NCI-H1092 (cell line): ENCODE measurements at places on chromosomes 12 and 14.

DNA sequence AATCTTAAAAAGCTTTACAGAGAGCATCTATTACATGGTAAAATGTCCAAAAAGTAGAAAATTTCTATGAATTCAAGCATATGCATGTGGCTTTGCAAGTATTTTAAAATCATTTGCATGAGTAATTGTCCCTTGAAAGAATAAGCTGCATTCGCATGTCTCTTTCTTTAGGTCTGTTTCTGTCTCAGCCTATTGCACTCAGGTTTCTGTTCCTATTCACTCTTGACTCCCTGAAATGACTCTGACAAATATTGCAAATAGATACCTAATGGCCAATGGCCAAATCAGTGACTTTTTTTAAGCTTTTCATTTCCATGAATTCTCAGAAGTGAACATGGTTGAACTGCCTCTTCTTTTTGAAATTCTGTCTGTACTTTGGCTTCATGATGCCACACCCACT, 6.4 kb upstream of the TTC8 start:
- DNase-seq = no peak

- DNase-seq = no peak
Observed at GRCh38 chr14:94581127-94581999, at the start of gene SERPINA5. Gene SERPINA5, plus strand, starts transcription at chr14:94581426. Its CDS starts 5,937 bp downstream, at chr14:94587363.

DNA sequence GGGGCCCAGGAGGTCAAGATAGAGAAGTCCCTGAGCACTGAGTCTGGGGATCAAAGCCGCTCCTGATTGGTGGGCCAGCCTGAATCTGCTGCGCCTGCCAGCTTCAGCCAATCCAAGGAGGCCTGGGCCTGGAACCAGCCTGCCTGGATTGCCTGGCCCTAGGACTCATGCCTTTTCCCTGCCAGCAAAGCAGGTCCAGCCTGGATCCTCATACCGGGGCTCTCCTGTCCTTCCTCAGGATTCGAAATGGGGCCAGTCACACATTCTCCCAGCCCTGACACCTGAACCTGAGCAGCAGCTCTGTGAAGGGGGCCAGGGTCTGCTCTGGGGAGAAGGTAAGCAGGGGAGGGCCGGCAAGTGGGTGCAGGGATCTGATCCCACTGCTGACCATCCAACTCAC, 81.9 kb downstream of the NINJ2 start:
- no peak for DNase-seq

DNA sequence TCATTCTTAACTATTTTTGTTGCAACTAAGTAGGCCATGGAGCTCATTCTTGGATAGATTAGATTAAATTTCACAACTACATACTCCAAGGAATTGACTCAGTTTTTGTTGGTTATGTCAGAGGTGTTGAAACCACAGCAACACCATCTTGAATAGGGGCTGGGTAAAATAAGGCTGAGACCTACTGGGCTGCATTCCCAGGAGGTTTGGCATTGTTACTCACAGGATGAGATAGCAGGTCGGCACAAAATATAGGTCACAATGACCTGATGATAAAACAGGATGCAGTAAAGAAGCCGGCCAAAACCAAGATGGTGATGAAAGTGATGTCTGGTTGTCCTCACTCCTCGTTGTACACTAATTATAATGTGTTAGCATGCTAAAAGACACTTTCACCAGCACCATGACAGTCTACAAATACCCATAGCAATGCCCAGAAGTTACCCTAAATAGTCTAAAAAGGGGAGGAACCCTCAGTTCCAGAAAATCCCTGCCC, 20.9 kb downstream of the DMAC2L start:
- no peak for DNase-seq

GRCh38 chr12:95214466-95214865, 2.8 kb downstream of the FGD6 start:
- DNase-seq = peak; percentile 5

DNA sequence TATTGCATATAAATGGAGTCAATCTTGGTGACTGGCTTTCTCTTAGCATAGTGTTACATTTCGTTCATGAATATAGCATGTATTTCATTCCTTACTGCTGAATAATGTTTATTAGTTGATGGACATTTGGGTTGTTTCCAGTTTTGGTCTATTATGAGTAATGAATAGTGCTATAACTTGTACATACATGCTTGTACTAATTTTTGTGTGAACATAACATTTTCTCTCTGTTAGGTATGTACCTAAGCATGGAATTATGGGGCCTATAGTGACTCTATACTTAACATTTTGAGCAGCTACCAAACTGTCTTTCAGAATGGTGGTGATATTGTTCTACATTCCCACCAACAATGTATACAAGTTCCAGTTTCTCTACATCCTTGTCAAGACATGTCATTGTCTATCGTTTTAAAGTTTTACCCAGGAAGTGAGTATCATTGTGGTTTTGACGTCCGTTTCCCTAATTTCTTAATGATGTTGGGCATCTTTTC, 23.1 kb downstream of the ATP2A2 start:
- DNase-seq = no peak

- DNase-seq = no peak
Observed at GRCh38 chr12:105865886-105866285, 272.9 kb downstream of the NUAK1 start.

DNA sequence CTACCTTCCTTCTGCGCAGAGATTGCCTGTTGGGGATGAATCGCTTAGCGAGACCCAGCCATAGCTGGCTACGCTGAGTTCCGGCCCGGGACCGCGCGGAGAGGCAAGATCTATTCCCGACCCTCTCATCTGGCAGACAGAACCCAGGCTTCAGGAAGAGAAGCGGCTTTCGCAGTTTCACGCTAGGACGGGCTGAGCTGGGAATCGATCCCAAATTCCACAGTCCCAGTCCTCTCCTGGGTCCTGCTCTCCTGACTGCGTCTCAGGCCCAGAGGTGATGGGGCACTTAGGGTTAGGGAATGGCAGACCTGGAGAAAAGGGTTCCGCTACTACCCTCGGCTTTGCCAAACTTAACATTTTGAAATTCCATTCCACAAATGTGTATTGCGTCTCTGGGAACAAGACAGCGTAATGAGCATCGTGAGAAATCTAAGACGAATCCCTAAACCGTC, 2.8 kb downstream of the PTPN21 start:
- DNase-seq = no peak

DNA sequence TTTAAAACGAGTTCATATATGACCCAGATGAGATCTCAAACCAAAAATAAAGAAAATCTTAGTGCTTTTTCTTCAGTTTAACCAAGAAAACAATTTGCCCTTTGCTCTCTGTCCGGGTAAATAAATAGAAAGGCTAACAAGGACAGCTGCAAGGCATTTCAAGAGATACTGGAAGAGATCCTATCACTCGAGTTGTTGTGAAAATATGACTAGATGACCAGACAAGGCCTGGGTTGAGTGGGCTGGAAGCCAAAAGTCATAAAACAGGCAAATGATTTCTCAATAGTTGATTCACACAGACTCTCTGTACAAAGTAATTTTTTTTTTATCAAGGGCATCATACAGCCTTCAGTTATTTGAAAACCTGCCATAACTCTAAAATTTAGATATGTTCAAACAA, 55.9 kb upstream of the AVPR1A start:
- no peak for DNase-seq

- no peak for DNase-seq
Observed at GRCh38 chr12:123998991-123999359, 26.0 kb downstream of the ZNF664 start.

DNA sequence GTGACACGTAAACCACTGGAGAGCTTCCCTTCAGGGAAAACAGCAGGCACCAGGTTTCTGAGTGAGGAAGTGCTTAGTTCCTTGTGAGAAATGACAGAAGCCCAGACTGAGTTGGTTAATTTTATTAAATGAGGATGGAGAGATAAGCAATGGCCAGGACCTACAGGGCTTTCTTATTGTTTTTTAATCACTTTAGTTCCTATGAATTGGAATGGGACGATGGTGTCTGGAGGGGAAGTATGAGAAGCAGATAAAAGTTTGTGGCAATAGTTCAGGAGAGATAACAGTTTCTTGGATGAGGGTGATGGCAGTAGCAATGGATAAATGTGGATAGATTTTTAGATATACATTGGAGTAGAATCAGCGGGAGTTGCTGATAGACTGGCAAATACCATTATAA, 86.5 kb upstream of the PTPRR start:
- DNase-seq = no peak

DNA sequence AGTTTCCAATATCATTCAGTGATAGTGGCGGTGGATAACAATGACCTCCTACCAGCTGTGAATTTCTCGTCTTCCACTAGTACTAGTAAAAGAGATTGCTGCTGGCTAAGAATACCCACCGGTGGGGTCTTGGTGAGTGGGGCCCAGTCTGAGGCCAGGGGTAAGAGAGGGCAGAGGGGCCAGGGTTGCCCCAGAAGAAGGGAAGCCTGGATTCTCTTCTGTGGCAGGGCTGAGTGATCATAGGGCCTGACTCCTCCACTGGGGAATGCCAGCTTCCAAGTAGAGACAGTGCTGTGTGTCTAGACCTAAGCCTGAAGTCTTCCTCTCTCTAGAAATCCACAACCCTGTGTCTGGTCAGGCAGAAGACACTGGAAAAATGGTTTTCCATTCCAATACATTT, 5.8 kb upstream of the TMEM63C start:
- DNase-seq = no peak

GRCh38 chr12:30286345-30286926, 409.2 kb downstream of the IPO8 start:
- DNase-seq = peak; percentile 33

DNA sequence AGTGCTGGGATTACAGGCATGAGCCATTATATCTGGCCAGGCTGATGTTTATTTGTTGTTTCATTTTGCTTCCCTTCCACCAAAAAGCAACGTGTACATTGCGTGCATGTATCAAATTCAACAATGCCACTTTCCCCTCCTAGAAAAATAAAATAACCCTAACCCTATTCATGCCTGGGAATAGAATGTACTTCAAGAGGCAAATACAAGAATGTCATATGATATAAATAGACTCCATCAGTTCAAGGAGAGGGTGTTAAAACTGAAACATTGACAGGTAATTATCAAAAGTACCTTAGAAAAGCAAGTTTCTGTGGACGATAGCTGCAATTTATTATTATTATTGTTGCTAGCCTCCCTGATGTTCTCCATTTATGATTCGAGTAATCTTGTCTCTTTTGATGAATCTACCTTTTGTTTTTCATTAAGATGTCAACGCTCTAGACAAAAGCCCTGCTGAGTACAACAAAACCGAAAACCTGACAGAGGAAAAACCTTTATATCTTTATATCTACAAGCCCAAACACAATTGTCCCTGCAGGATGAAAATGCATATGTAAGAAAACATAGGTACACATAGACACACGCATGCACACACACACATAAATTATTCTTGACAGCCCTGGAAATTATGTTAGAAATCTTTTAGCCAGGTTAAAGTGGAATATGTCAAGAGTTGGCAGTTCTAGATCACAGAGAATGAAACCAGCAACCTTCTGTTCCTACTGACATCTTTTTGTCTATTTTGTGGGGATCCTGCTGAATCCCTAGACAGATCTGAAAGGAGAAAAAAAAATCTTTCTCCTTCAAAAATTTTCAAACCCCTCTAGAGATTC, 98.9 kb downstream of the BTG1 start:
- no peak for DNase-seq

- DNase-seq = no peak
Observed at GRCh38 chr12:98374007-98374406, 141.4 kb upstream of the TMPO start.

- DNase-seq = peak; percentile 8
Observed at GRCh38 chr12:80186727-80187217, 87.4 kb downstream of the OTOGL start.

DNA sequence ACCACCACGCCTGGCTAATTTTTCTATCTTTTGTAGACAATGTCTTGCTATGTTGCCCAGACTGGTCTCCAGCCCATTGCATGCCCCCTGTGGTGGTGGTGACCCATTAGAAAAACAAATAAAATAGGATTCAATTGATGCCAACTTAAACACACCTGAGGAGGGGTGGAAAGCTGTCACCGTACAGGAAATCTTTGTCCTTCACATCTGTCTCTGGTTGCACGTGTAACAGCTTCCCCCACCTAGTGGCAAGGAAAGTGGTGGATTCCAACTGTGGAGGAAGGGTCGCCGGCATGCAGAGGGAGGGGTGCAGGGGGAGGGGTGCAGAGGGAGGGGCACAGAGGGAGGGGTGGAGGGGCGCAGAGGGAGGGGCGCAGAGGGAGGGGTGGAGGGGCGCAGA, 26.1 kb upstream of the GPR68 start:
- DNase-seq = no peak

- no peak for DNase-seq
Observed at GRCh38 chr12:53805791-53806190, 54.0 kb upstream of the CISTR start.

GRCh38 chr14:89107626-89108025, 283.2 kb downstream of the TTC8 start:
- DNase-seq = no peak

- DNase-seq = no peak
Observed at GRCh38 chr12:51923506-51924365, 16.4 kb downstream of the ACVRL1 start.

DNA sequence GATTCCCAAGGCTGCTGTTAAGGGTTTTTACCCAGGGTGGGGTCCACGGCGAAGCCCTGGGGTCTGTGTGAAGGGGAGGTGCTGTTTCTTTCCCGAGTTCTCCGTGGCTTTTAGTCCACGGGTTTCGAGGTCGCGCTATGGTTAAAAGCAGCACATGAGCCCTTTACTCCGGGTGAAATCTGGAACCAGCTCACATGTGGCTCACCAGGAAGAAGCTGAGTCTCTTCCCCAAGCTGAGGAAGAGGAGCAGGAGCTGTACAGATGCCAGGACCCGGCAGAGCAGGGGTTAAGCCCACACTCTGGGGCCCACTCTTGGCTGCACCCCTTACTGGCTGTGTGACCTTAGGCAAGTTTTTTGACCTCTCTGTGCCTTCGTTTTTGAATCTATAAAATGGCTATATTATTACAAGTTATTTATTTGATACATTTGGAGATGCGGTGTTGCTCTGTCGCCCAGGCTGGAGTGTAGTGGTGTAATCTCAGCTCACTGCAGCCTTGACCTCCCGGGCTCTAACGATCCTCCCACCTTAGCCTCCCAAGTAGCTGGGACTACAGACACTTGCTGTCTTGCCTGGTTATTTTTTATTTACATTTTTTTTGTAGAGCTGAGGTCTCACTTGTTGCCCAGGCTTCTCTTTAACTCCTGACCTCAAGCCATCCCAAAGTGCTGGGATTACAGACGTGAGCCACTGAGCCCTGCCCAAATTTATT, 266.3 kb downstream of the AACS start:
- no peak for DNase-seq

DNA sequence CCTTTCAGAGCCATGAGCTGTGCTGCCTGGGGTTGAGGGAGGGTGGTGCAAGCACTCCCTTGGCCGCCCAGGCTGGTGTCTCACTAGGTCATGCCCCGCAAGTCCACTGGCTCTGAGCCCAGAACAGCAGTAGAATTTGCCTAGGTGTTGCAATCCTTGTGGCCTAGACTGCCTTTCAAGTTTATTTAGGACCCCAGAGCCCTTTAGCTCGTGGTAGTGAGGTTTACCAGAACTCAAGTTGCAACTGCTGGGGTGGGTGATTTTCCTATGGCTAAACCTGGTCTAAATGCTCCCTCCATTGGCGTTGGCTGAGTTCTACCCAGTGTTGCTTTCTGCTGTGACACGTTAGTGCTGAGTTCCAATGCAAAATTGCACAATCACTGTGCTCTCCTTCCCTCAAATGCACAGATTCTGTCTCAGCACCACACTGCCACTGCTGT, 287.2 kb downstream of the BCAT1 start:
- no peak for DNase-seq

GRCh38 chr12:119710374-119710964, 42.5 kb downstream of the PRKAB1 start:
- DNase-seq = no peak
